Stimulated activated CD4-positive, alpha-beta T cell treated with anti-CD3 and anti-CD28 coated beads, Interleukin-12 subunit alpha, Interleukin-12 subunit beta, amount 100 ng/mL, for 48 hours (primary cell): ENCODE measurements at places on chromosomes 1 and 21.

GRCh38 chr1:25648681-25649440, 32.3 kb downstream of the MAN1C1 start:
- DNase-seq = no peak

DNA sequence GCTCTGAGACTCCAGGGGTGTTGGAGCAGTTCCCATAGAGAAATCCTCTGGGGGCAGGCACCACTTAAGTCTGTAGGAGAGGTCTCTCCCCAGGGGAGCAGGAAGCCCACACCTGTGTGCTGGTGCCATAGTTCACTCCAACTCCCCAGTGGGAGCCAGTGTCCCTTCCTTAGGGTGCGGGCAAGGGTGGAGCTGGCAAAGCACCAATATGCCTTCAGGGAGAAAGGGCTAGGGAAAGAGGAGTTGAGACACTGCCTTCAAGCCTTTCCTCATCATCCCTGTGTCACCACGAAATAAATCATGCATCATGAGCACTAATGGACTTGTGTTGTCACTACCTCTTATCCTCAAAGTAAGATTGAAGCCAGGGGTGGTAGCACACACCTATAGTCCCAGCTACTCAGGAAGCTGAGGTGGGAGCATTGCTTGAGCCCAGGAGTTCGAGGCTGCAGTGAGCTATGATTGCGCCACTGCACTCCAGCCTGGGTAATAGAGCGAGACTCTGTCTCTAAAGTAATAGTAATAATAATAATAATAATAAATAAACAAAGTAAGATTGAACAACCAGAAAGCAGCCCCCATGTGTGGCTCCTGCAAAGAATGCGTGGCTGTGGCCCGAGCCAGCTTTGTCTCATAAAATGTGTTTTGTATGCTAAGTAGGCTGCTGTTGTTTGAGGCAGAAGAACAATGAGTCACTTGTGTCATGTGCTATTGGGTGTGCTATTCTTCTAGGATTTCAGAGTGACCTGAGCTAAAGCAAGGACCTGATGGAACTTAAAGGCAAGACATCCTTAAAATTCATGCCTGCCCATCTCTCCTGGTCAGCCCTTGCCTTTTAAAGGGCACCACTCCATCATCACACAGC, 6.7 kb upstream of the TIE1 start:
- DNase-seq = no peak

DNA sequence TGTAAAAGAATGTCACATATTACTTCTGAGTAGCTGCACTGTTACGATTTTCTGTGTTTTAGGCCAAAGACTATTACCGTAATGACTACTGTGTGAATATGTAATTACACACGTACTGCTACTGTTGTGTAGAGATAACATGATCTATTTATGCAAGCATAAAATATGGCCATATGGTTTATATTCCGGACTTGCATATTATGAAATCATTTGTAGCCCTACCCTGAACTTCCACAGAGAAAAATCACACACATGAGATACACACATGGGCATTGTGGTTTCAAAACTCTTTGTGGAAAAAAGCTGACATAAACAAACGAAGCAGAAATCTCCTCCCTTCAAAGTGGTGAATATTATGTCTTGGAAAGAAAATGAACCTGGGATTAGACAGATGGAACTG, 373.0 kb upstream of the ADAMTS5 start:
- DNase-seq = no peak

DNA sequence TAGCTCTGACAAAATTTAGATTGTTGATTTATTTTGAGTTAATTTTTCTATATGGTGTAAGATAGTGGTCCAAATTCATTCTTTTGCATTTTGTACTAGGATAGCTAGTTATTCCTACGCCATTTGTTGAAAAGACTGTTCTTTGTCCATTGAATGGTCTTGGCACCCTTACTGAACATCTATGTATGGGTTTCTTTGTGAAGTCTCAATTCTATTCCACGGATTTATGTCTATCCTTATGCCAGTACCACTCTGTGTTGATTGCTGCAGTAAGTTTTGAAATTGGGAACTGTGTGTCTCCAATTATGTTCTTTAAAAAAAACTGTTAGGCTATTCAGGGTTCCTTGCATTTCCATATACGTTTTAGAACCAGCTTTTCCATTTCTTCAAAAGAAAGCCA, 145.7 kb downstream of the ZNF644 start:
- no peak for DNase-seq

DNA sequence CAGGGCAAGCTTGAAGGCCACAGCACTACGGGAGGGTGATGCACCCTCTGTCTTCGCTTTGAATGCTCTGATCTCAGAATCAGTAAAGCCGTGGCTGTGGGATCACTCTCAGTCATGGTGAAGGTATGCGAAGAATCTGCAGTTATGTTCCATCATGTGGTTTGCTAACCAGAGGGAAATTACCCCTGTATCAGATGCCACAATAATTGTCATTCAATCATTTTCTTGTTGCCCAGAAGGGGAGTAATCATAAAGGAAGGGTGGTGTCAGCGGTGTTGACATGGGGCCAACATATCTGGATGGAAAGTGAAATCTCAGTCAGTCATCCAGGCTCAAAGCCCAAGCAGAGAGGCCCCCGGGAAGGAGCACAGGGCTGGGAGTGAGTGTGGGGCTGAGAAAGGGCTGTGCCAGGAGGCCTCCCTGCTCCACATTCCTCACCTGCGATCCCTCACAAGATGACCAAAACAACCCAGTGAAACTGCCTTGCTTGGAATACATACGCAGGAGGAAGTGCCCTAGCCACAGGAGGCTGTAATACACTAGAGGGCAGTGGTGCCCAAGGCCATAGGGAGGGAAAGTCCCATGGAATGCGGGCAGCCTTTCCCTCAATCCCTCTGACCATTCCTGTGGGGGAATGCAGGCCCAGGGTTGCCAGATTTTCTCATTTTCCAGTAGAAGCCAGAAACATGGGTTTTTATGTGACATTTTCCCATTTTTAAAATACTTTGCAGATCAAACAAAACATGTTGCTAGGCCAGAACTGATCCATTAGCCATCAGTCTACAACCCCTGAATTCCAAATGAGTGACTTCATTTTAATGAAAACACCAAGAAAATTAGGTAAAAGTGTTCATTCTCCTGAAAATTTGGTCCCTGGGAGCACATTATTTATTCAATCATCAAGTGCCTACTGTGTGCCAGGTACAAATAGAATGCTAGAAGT, 95.7 kb upstream of the VANGL1 start:
- no peak for DNase-seq

DNA sequence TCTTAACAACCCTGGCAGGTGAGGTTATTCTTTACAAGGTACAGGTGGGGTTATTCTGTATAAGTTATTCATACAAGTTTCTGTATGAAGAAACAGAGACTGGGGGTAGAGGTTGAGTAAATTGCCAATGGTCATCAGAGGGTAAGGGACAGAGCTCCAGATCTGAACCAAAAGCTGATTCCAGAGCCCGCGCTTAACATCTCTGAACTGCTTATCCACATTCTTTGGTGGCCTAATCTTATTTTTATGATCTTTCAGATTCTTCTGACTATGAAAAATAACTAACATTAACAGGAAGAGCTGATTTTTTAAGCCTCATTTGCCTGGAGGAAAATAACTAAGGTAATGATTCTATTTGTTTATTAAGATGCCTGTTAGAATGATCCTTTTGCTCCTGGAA, 63.9 kb upstream of the BARHL2 start:
- no peak for DNase-seq

DNA sequence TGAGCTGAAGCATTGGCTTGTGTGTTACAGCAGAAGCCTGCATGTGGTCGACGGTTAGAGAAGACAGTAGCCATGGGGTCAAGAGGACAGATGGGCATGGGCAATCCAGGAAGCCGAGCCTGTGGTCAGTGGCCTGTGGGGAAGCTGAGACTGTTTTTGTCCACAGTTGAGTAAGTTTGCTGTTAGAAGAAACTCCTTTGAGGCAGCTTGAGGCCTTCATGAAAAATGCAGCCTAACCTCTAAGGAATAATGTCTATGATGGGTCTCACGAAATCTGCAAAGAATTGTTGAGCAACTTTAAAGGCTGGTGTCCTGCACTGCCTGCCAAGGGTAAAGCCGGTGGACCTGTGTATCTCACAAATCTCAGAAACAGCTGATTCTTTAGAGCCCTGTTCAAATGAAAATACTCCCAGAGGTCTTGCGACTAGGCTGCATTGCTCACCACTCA, 322.4 kb downstream of the SETD4 start:
- DNase-seq = no peak

- peak; percentile 37 for DNase-seq
These were observed 18.5 kb upstream of the GBP3 start for GRCh38 chr1:89041119-89041641.

- peak; percentile 55 for DNase-seq
These were observed 1.2 kb downstream of the AGPAT3 start for GRCh38 chr21:43866260-43866629.

DNA sequence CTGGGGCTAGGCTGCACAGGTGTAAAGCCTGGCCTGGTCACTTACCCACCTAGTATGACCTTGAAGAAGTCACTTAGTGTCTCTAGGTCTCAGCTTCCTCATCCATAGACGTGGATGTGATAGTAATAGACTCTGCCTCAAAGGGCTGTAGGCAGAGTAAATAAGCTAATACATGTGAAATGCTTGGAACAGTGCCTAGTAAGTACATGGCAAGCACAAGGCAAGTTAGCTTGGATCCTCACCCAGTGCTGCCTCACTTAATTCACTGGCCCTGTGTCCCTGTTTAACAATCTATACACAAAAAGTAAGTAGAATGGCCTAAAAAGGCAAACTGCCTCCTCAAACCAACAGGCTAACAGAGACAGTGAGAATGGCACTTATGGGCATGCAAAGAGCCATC, 167.8 kb downstream of the PIGK start:
- no peak for DNase-seq

DNA sequence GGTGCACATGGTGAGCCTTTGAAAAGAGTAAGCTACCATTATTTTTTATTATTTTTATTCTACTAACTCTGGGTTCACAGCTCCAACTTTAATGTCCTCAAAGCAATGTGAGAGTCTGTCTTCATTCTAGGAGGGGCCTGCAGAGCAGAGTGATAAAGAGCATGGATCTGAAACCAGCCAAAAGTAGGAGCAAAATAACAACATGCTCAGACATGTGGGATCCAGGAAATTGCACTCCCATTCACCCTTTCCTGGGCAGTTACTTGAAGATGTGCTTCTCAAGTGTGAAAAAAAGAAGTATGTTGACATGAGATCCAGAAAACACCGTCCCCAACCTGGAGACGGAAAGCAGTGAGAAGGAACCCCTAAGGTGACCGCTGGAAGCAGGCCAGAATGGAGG, 8.7 kb upstream of the LIN28A start:
- DNase-seq = no peak

DNA sequence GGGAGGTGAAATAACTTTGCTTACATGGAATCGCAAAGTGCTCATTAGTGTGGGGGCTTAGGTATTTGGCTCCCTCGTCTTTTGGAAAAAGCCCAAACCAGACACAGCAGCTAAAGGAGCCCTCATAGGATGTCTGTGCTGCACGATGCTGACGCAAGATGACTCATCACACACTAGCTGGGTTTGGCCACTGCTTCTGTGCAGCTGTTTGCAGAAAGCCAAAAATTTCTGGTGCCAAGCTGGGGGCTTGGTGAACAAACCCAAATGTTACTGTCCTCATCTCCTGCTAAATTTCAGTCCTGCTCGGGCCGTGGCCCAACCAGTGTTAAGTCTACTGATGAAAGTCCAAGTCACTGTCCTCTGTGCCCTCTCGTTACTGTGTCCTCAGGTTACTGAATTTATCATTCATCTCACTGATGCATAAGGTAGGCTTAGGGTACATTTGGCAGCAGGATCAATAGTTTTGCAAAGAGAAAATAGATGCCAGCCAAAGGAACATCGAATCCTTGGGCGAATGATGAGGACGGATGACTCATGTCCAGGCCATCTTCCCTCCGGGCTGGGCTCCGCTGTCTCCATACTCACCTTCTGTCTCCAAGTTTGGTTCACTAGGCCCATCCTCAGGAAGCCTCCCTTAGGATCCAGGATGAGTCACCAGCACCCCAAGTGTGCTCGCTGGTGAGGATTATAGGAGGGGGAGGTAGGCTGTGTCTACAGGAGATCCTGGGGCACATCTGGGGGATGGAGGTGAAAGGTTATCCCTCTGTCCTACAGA, 177.7 kb downstream of the ADSS2 start:
- DNase-seq = no peak
